Right lobe of liver (tissue), 6 donors: ENCODE measurements at places on chromosomes 13 and 19. TPM values are rescaled to one million over a fixed set of nuclear protein-coding genes. Genes with fewer than 3 reads are reported as not detected.
A peak's percentile ranks its signal among the peaks of the same experiment; 100 is the strongest.

DNA sequence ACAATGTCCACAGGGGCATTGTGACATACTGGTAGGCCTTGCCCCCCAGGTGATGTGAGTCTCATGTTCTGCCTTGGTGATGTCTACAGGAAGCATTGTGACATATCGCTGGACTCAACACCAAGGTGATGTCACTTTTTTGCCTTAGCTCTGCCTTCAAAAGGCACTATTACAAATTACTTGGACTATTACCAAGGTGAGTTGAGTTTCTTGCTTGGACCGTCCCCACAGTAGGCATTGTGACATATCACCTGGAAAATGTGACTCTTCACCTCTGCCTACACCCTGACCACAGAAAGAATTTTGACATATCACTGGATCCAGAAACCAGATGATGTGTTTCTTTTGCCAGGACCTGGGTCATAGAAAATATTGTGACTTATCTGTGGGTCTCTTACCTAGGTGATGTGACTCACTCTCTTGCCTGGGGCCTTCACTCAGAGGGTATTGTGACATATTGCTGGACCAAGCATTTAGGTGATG lies 60.6 kb upstream of the ZNF724 start:
- H3K27me3 ChIP-seq: no peaks in the 10 kb centered on the region
- DNase-seq: no peak
- H3K27ac ChIP-seq: no peak overlapping the region
- H3K36me3 ChIP-seq: no peaks in the 10 kb centered on the region
- H3K4me3 ChIP-seq: no peak overlapping the region

GRCh38 chr19:35901854-35902661 lies at the start of gene HCST:
HCST (plus strand) TSS chr19:35902529; CDS start chr19:35902594, 65 bp downstream.
- peak within 1 kb of the TSS; percentile 16 for H3K4me3 ChIP-seq
- peak within 1 kb of the TSS; percentile 53 for H3K27ac ChIP-seq
- no peaks in the 10 kb centered on the region for H3K27me3 ChIP-seq
- H3K4me1 ChIP-seq: no peaks in the 10 kb centered on the region

The CNFN gene
- not detected for total RNA-seq

- DNase-seq: no peak
- H3K4me1 ChIP-seq: no peaks in the 10 kb centered on the region
- no peak overlapping the region for H3K27ac ChIP-seq
- no peak overlapping the region for H3K4me3 ChIP-seq
- no peaks in the 10 kb centered on the region for H3K36me3 ChIP-seq
- no peaks in the 10 kb centered on the region for H3K27me3 ChIP-seq
Observed at GRCh38 chr13:99375738-99376080, 68.5 kb upstream of the GPR183 start.

GRCh38 chr13:101695870-101696516 lies 243.5 kb downstream of the ITGBL1 start:
- H3K4me3 ChIP-seq: no peak overlapping the region
